ENCODE measurements at places on chromosomes 7 and 10. TPM values are rescaled to one million over a fixed set of nuclear protein-coding genes. Genes with fewer than 3 reads are reported as not detected.

The SPAM1 gene
- 0.28 TPM for total RNA-seq

DNA sequence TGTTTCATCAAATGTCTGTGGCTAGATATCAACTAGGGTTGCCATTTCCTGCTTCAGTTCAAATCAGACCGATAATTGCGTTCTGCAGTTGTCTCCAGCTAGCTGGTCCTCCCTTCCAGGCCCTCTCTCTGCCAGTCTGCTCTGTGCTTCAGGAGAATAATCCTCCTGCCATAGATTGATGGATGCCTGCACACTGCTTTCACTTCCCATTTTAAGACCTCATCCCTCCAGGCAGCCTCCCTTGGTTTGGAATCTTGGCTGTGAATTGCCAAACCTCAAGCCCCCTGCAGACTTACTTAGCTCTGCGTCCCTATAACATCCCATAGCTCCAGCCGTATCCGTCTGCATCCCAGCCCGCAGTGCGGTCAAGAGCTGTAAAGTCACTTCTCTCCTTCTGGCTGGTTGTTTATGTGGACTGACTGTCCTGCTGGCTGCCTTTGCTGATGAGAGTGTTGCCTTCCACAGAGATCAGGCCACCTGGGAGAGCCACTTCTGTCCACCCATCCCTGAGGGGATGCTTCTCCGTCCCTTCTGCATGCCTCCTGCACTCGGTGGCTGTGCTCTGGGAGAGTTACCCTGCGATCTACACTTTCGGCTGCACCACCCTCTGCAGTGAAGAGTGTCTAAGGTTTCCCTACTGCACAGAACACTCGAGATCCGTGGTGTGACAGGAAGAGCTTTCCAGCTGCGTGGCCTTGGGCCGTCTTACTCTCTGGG is 22.4 kb upstream of the KLF6 start:
- no peak for DNase-seq
- no peaks in the 10 kb centered on the region for H3K27me3 ChIP-seq
- peak overlapping the region; percentile 98 for H3K27ac ChIP-seq
- H3K4me1 ChIP-seq: peaks cover 82% of the 10 kb centered on the region
- no peaks in the 10 kb centered on the region for H3K36me3 ChIP-seq

- H3K4me3 ChIP-seq: no peak overlapping the region
- DNase-seq: no peak
- H3K4me1 ChIP-seq: peaks cover 6% of the 10 kb centered on the region
- no peaks in the 10 kb centered on the region for H3K36me3 ChIP-seq
These were observed 25.2 kb downstream of the RAPGEF5 start for GRCh38 chr7:22331704-22332103.

GRCh38 chr10:17003651-17004286 is 125.8 kb downstream of the CUBN start:
- H3K4me1 ChIP-seq: no peaks in the 10 kb centered on the region
- H3K36me3 ChIP-seq: no peaks in the 10 kb centered on the region
- no peaks in the 10 kb centered on the region for H3K27me3 ChIP-seq
- DNase-seq: no peak

GRCh38 chr10:5281356-5281755 is 83.4 kb upstream of the UCN3 start:
- H3K27ac ChIP-seq: no peak overlapping the region
- no peaks in the 10 kb centered on the region for H3K4me1 ChIP-seq
- H3K27me3 ChIP-seq: no peaks in the 10 kb centered on the region
- no peak overlapping the region for H3K4me3 ChIP-seq
- no peak for DNase-seq

All from hepatocyte (in vitro differentiated cells).